ENCODE measurements at places on chromosomes 16 and 17. TPM values are rescaled to one million over a fixed set of nuclear protein-coding genes. Genes with fewer than 3 reads are reported as not detected.

DNA sequence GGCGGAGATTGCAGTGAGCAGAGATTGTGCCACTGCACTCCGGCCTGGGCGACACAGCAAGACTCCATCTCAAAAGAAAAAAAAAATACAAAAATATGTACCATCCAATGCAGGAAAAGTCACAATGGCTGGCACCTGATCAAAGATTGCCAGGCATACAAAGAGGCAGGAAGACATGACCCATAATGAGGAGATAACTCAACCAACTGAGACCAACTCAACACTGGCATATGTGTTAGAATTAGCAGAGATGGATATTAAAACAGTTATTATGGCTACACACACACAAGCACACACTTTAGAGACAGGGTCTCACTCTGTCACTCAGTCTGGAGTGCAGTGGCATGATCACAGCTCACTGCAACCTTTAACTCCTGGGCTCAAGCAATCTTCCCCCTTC, 10.6 kb downstream of the QRICH2 start:
- no peaks in the 10 kb centered on the region for H3K4me1 ChIP-seq
- H3K4me3 ChIP-seq: no peak overlapping the region
- H3K36me3 ChIP-seq: peaks cover 7% of the 10 kb centered on the region
- H3K27ac ChIP-seq: no peak overlapping the region
- DNase-seq: no peak

DNA sequence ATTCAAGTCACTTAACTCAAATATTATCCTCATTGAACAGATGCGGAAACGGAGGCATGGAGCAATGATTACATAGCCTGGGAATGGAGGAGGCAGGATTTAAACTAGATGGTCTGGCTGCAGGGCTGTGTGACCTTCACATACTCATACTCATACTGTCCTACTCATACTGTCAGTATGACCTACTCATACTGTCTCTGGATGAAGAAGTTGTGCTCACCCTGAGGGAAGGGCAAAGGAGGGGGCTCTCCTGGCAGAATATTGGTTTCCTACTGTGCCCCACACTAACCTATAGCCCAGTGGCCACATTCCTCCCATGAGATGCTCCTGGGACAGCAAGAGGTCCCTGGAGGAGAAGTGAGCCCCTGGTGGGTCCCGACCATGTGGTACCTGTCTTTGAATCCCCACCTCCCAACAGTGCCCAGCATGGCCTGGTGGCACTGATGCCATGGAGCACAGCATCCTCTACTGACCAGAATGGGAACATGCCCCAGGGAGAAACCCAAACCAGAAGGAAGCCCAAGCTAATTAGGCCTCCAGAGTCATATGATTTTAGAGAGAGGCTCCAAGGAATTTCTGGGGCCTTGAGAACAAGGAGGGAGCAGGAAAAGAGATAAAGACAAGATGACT, 197.3 kb upstream of the SDK2 start:
- H3K27ac ChIP-seq: no peak overlapping the region
- H3K36me3 ChIP-seq: no peaks in the 10 kb centered on the region
- DNase-seq: no peak
- no peak overlapping the region for H3K4me3 ChIP-seq
- H3K4me1 ChIP-seq: no peaks in the 10 kb centered on the region

DNA sequence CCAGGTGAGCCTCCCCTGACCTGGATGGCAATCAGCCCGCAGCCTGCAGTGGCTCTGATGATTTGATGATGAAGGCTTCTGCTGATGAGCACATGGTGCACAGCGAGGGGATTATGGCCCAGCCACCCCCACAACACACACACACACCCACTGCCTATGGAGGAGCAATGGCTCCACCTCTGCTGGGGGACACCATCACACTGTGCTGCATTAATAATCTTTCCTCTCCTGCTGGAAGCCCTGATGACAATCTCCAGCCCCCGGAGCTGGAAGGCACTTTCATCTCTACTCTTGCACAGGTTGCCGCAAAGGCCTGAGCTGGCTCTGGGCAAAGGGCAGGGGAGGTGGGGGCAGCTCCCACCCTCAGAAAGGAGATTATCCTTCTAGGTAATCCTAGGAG, 79.9 kb downstream of the PLXDC1 start:
- no peak overlapping the region for H3K4me3 ChIP-seq
- no peaks in the 10 kb centered on the region for H3K36me3 ChIP-seq
- no peaks in the 10 kb centered on the region for H3K4me1 ChIP-seq
- no peak overlapping the region for H3K27ac ChIP-seq
- DNase-seq: no peak
- H3K27me3 ChIP-seq: peaks cover 21% of the 10 kb centered on the region

Gene SOX15
- 4.0 TPM for total RNA-seq

Gene CHST4
- total RNA-seq: not detected

DNA sequence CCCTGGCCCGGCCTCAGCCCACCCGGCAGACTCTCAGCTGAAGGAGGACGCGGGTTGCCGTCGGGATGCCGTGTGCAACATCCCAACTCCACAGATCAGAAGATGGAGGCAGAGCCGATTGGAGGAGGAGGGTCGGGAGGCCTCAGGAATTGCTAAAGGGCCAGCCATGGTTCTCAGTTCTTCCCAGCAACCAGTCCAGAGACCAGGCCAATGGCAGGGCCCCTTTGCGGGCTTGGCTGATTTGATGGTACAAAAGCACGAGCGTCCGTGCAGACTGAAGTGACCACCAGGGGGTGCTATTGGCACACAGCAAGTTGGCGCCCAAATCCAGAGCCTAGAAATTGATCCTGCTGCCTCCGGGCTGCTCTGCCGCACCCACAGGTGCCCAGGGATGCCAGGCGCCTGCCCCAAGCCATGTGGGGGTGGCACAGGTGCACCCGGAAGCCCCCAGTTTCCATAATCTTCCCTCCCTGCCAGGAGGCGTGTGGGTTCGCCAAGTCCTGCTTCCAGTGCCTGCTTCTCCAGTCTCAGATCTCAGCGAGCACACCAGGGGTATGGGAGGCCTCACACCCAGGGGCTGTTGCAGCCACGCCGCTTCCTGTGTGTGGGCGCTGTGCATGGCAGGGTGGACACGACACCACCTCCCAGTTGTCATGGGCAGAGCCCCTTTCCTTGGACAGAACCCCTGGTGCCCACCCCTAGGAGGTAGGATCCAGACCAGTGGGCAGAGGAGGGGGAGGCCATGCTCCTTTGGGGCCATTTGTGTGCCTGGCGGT, 7.1 kb upstream of the TEX19 start:
- H3K4me3 ChIP-seq: no peak overlapping the region
- H3K4me1 ChIP-seq: peaks cover 10% of the 10 kb centered on the region
- H3K27me3 ChIP-seq: peaks cover 9% of the 10 kb centered on the region

DNA sequence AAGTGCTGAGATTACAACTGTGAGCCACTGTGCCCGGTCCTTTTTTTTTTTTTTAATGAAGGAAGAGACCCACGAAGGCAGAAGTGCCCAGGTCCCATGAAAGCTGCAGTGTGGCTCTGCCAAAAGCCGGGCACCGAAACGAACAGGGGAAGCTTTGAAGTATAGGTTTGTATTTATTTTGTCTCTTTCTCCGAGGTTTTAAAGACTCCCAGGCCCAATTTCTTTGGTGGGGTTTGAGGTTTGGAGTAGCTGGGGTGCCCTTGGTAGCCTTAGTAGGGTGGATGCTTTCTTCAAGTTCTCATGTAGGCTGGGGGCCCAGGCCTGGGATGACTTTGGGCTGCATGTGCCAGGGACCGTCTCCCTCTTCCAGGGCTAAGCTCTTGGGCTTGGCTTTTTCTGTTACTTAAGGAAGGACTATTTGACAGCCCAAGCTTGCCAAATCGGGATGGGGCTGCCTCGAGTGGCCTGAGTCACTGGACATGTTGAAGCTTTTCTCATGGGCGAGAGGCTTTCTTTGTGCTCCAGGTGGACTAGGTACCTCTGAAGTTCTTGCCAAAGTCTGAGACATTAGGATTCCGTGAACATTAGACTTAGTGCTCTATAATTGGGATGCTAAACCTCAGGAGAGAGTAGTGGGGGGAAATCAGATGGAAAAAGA, 66.3 kb downstream of the WIPI1 start:
- no peak overlapping the region for H3K4me3 ChIP-seq
- peak; percentile 69 for DNase-seq
- H3K36me3 ChIP-seq: no peaks in the 10 kb centered on the region
- H3K27ac ChIP-seq: no peak overlapping the region
- H3K4me1 ChIP-seq: no peaks in the 10 kb centered on the region
- no peaks in the 10 kb centered on the region for H3K27me3 ChIP-seq

Gene STX1B
- total RNA-seq: 10.7 TPM

Gene GRAP
- 0.38 TPM for total RNA-seq

DNA sequence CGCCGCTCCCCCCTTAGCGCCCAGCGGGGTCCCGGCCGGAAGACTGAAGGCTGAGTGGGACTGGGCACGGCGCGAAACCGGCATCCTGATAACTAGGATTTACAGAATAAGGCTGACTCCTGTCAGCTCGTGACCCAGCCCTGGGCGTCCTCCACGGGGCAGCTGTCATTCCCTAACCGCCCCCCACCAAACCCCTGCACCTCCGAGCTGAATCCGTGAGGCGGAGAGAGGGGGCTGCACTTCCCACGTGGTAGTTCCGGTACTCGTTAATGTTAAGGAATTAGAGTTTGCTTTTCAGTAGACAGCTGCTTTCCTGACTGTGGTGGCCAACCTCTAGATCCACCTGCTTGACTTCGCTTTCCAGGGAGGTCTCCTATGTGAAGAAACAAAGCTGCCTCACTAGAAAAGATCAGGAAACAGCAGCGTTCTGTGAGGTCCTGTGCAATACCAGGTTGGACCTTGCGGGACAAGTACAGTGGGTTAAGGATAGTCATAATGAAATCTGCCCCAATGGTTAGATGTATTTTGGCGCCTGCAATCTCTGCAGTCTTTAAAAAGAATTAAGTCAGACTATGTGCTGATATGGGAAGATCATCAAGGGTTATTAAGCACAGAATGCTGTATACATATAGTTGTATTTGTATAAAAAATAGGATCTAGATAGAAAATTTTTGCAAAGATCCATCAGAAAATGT, 1.1 kb upstream of the WBP2 start:
- no peaks in the 10 kb centered on the region for H3K36me3 ChIP-seq
- H3K4me3 ChIP-seq: peak overlapping the region; percentile 89
- H3K27me3 ChIP-seq: no peaks in the 10 kb centered on the region
- H3K4me1 ChIP-seq: peaks cover 26% of the 10 kb centered on the region

GRCh38 chr17:7029659-7030058, 6.2 kb upstream of the SLC16A13 start:
- H3K36me3 ChIP-seq: no peaks in the 10 kb centered on the region
- no peaks in the 10 kb centered on the region for H3K4me1 ChIP-seq
- no peaks in the 10 kb centered on the region for H3K27me3 ChIP-seq
- DNase-seq: no peak
- no peak overlapping the region for H3K4me3 ChIP-seq

DNA sequence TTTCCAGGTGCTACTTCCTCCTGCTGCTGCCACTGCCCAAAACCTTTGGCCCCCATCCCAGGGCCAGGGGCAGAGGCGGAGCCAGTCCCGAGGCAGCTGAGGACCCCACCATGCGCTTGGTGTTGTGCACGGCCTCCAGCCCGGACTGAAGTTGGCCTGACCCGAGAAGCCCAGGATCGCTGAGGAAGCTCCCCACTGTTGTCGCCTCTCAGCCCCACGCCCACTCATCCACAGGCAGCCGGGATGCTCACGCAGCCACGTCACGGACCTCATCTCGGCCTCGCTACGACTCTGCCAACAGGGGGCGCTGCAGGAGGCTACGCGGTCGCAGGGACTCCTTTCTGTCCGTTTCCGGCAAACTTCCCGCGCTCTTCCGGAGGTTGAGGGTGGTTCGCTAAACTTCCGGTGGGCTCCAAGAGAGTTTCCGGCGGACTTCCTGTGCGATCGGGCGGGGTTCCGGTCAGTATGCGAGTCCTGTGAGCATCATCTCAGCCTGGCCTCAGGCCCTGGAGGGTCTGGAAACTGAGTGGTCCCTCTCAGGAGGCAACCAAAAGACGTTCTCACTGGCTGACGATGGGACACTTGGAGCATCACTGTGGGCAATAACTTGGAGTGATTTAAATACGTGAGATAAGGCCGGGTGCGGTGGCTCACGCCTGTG, 12.4 kb downstream of the ZG16B start:
- peak; percentile 20 for DNase-seq
- H3K4me3 ChIP-seq: no peak overlapping the region

Gene UNC13D
- 2.5 TPM for total RNA-seq

DNA sequence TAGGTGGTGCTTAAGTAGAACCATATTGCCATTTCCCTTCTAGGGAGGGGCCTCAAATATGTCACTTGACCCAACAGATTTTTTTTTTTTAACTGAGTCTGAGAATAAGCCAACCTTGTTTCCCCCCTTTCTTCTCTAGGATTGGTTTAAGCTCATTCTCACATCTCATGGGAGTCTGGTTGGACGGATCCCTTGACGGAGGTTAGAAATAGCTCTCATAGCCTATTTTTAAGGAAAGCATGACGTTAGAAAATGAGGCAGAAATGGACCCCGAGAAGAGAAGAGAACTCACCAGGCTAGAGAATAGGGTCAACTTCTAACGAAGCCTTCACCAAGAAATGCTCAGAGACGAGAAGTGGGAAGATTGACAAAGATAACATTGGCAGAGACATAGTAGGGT, 95.1 kb upstream of the ZFHX3 start:
- H3K27ac ChIP-seq: no peak overlapping the region
- H3K27me3 ChIP-seq: no peaks in the 10 kb centered on the region
- H3K36me3 ChIP-seq: no peaks in the 10 kb centered on the region
- no peak overlapping the region for H3K4me3 ChIP-seq
- no peak for DNase-seq

- no peak overlapping the region for H3K4me3 ChIP-seq
- no peaks in the 10 kb centered on the region for H3K27me3 ChIP-seq
- no peaks in the 10 kb centered on the region for H3K4me1 ChIP-seq
- no peak overlapping the region for H3K27ac ChIP-seq
- no peaks in the 10 kb centered on the region for H3K36me3 ChIP-seq
- DNase-seq: no peak
Observed at GRCh38 chr16:72362476-72362875, 190.5 kb upstream of the PMFBP1 start.

DNA sequence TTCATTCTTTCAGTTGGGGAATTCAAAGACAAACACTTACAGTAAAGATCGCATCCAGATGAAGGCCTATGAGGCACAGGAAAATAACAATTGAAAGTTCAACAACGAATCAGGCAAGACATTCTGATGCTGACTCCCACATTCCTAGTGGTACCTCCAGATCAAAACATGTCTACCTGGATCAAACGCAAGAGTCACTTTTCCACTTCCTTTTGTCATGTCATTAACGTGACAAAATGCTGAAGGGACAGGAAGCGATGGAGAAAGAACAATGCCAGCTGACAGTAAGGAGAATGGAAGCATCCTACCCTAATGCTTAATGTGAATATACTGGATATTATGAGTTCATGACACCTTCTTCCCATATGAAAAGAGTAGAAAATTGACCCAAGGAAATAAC, 365.4 kb upstream of the CDH11 start:
- no peaks in the 10 kb centered on the region for H3K36me3 ChIP-seq
- H3K27me3 ChIP-seq: no peaks in the 10 kb centered on the region
- DNase-seq: no peak
- H3K4me1 ChIP-seq: no peaks in the 10 kb centered on the region
- H3K27ac ChIP-seq: no peak overlapping the region

- no peak overlapping the region for H3K27ac ChIP-seq
- peaks cover 16% of the 10 kb centered on the region for H3K4me1 ChIP-seq
- no peaks in the 10 kb centered on the region for H3K36me3 ChIP-seq
- H3K4me3 ChIP-seq: no peak overlapping the region
- peak; percentile 94 for DNase-seq
- no peaks in the 10 kb centered on the region for H3K27me3 ChIP-seq
Observed at GRCh38 chr16:53789137-53789536, 85.2 kb downstream of the FTO start.

- H3K36me3 ChIP-seq: no peaks in the 10 kb centered on the region
- DNase-seq: no peak
- no peak overlapping the region for H3K4me3 ChIP-seq
Observed at GRCh38 chr17:43453331-43453812, 30.4 kb upstream of the DHX8 start.

- H3K4me1 ChIP-seq: no peaks in the 10 kb centered on the region
- no peak overlapping the region for H3K27ac ChIP-seq
- DNase-seq: no peak
Observed at GRCh38 chr17:12048843-12049473, 28.3 kb downstream of the MAP2K4 start.

Gene HLF
- 0.07 TPM for total RNA-seq
